AG04450 (cell line): ENCODE measurements at places on chromosomes 6 and 20.

DNA sequence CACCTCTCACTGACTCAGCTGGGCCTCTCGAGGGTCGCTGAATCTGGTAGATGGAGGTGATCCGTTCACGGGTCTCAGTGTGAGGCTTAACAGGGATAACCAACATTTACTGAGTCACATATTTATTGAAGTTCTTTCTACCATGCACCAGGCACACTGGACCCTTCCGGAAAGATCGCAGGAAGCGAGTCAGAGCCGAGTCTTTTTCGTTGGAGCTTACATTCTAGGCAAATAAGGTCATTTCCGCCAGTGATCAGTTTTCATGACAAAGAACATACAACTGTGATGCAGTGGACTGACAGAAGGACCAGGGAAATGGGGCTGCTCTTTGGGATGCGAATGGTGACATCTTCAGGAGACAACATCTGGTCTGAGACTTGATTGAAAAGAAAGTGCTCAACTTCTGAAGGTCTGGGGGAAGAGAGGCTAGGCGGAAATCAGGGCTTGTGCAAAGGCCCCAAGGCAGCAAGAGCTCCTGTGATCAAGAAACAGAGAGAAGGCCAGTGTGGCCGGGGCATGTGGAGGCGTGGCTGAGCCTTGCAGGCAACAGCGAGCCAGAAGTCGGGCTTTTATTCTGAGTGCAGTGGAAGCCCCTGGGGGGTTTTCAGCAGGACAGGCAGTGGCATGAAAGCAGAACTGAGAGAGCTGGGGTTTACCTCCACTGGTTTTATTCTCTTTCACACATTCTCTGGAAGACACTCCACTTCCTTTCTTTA lies 56.7 kb downstream of the APCDD1L start:
- no peak for DNase-seq

- DNase-seq: no peak
Measured at GRCh38 chr6:145204301-145204700, 531.0 kb downstream of the EPM2A start.

GRCh38 chr20:16438100-16438499 lies 135.1 kb downstream of the KIF16B start:
- no peak for DNase-seq

DNA sequence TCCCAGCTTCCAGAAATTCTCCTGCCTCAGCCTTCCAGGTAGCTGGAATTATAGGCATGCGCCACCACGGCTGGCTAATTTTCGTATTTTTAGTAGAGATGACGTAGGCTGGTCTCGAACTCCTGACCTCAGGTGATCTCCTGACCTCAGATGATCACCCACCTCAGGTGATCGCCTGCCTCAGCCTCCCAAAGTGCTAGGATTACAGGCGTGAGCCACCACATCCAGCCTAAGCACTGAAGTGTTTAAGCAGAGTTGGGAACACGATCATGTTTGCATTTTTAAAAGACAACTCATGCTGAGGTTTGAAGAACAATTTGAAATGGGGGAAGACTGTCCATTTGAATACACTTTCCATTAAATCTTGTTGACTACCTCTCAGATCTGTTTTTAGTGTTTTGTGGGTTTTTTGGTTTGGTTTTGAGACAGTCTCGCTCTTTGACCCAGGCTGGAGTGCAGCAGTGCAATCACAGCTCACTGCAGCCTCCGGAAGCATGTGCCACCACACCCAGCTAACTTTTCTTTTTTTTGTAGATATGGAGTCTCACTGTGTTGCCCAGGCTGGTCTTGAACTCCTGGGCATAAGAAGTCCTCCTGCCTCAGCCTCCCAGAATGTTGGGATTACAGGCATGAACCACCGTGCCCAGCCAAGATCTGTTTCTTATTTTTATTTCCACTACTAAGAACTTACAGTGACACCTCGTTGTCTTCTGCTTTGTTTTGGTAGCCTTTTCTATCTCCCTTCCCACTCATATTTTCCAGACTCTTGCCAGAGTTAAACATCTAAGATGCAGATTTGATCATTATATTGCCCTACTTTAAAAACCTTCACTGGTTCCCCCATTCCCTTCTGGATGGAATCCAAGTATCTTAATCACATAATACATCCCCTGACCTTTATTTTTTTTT lies 5.5 kb downstream of the CASP8AP2 start:
- no peak for DNase-seq

GRCh38 chr6:139881236-139881635 lies 506.8 kb upstream of the CITED2 start:
- no peak for DNase-seq

- DNase-seq: no peak
Measured at GRCh38 chr6:2615251-2615650, 135.5 kb downstream of the MYLK4 start.
